ENCODE measurements at places on chromosomes 2 and 18. TPM values are rescaled to one million over a fixed set of nuclear protein-coding genes. Genes with fewer than 3 reads are reported as not detected.

Gene SLC14A1
- not detected for total RNA-seq

Gene PAX8
- not detected for total RNA-seq

Gene FOXI3
- total RNA-seq, result not detected

Gene SNORC
- total RNA-seq, result 0.03 TPM

Gene ABCB11
- not detected for total RNA-seq

Gene DCDC2C
- not detected for total RNA-seq

Gene FBXO41
- total RNA-seq, result 11.1 TPM

Gene ALPP
- 6.2 TPM for total RNA-seq

Gene SCN7A
- not detected for total RNA-seq

Gene PFN4
- not detected for total RNA-seq

Gene AGAP1
- 4.9 TPM for total RNA-seq

Gene ITPRIPL1
- total RNA-seq, result 26.8 TPM

Gene VIT
- total RNA-seq, result not detected

Gene DNAH7
- 0.06 TPM for total RNA-seq

Gene TRIM43
- total RNA-seq, result 6.3 TPM

Gene COL6A3
- 0.17 TPM for total RNA-seq

Gene PAIP2B
- 1.1 TPM for total RNA-seq
